ENCODE measurements at places on chromosomes 12 and 14.

GRCh38 chr14:102251161-102251560 lies 53.8 kb downstream of the MOK start:
- no peak overlapping the region for H3K27ac ChIP-seq
- H3K4me3 ChIP-seq = no peak overlapping the region
- no peaks in the 10 kb centered on the region for H3K36me3 ChIP-seq
- no peaks in the 10 kb centered on the region for H3K27me3 ChIP-seq

- H3K36me3 ChIP-seq = no peaks in the 10 kb centered on the region
- H3K27me3 ChIP-seq = no peaks in the 10 kb centered on the region
- no peak overlapping the region for H3K27ac ChIP-seq
- no peak for DNase-seq
- H3K4me3 ChIP-seq = no peak overlapping the region
Observed at GRCh38 chr12:100987552-100988521, 193.3 kb downstream of the ANO4 start.

- H3K27ac ChIP-seq = no peak overlapping the region
- H3K27me3 ChIP-seq = no peaks in the 10 kb centered on the region
- no peak overlapping the region for H3K4me3 ChIP-seq
- no peak for DNase-seq
Observed at GRCh38 chr12:26736563-26737486, 96.2 kb downstream of the ITPR2 start.

DNA sequence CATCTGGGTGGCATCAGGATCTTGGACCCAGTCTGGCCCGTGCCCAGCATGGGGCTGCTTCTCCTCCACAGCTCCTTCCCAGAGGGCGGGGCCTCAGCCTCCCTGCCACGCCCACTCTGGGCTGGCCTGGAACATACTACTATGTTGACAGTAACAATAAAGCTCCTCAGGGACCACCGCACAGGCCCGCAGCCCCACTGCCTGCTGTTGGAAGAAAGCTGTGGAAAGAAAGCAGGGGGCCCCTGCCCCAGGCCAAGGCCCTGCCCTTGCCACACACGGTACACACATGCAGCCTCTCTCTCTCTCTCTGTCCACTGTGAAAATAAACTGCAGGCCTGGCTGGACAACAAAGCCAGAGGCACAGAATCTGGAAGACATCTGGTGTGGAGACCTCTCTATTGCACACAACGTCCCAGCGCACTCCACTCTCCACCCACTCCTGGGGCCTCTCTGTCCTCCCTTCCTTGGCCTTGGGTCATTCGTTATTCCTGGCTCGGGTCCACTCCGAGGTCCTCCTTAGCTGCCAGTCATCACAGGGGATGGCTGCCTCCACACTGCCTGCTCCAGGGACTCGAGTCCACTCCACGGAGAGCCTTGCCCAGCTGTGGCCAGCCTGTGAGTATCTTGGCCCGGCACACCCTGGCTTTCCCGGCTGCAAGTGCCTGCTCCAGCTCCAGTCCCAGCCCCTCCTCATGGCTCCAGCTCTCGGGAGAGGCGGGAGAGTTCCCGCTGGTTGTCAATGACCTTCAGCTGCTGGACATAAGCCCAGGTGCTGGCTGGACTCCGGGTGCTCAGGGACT lies 11.8 kb upstream of the ENDOU start:
- H3K4me1 ChIP-seq = peaks cover 13% of the 10 kb centered on the region
- no peak for DNase-seq
- H3K36me3 ChIP-seq = no peaks in the 10 kb centered on the region
- no peak overlapping the region for H3K4me3 ChIP-seq

GRCh38 chr12:121514184-121514742 lies 66.6 kb downstream of the KDM2B start:
- H3K36me3 ChIP-seq = peaks cover 11% of the 10 kb centered on the region
- no peak overlapping the region for H3K4me3 ChIP-seq
- peak overlapping the region; percentile 50 for H3K27ac ChIP-seq
- no peak for DNase-seq
- H3K27me3 ChIP-seq = no peaks in the 10 kb centered on the region

GRCh38 chr12:125463386-125463785 lies 398.2 kb downstream of the AACS start:
- H3K4me3 ChIP-seq = no peak overlapping the region
- DNase-seq = no peak

DNA sequence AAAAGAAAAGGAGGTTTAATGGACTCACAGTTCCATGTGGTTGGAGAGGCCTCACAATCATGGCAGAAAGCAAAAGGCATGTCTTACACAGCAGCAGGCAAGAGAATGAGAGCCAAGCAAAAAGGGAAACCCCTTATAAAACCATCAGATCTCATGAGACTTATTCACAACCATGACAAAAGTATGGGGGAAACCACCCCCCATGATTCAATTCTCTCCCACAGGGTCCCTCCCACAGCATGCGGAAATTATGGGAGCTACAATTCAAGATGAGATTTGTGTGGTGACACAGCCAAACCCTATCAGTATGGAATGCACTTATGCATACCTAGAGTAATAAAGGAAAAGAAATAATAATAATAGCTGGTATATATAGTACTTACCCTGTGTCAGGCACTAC lies 4.5 kb upstream of the GLIPR1 start:
- H3K27me3 ChIP-seq = peaks cover 8% of the 10 kb centered on the region
- H3K27ac ChIP-seq = no peak overlapping the region
- H3K4me3 ChIP-seq = no peak overlapping the region
- H3K4me1 ChIP-seq = peaks cover 42% of the 10 kb centered on the region
- no peak for DNase-seq

All from activated CD4-positive, alpha-beta T cell treated with anti-CD3 and anti-CD28 coated beads, Interleukin-2, amount 10 ng/mL, durations not matched to agents 7 days and 5 days (primary cell).